ENCODE measurements at places on chromosomes 7 and 10.
A peak's percentile ranks its signal among the peaks of the same experiment; 100 is the strongest.

DNA sequence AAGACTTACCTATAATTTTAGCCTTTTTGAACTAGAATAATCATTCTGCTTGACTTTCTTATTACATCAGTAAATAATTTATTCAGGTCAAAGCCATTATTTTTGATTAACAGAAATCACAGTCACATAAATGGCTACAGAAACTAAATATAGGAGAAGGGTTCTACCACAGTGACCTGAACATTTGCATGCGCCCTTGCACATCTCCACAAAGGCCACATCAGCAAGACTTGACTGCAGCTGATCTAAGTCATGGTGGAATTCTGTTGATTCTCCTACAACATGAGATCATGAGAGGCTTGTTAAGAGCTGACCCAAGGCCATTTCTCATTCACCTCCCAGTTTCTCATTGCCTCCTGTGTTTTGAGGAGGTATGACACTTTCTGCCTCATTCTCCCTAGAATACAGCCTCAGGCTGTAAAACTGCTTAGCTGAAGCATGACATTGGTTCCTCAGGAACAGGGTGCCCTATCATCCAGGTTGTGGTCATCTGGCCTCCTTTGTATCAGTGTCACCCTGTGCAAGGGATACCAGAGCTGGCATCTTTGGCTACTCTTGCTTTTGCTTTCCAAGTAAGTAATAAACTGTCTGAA, 6.7 kb upstream of the IMMP2L start:
- no peak for DNase-seq

GRCh38 chr10:90222372-90222771, 521.0 kb downstream of the KIF20B start:
- DNase-seq: no peak

DNA sequence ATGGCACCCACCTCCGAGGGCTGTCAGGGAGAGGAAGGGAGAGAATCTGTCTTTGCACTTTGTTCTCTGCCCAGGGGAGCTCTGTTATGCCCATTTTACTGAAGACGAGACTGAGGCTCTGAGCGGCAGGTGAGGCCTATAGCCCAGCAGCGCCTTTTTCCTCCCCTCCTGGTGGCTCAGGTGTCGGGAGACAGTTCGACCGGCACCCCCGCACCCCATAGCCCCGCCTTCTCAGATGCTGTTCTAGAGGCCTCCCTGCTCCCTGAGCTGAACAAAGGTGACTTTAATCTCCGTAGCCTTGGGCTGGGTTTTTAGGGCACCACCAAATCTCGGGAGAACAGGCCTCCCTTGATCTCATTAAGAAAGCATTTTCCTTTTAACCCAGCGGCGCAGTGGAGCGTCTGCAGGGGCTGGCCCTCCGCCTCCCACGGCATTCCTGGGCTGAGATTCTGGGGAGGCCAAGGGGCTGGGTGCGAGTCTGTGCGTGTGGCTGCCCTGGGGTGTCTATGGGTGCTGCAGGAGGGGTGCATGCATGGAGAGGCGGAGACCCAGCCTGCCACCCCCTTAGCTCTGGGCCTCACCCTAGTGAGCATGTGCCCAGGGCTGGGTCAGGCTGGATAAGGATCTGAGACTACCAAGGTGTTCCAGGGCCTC, 3.3 kb downstream of the LFNG start:
- DNase-seq: peak; percentile 91

GRCh38 chr7:2041496-2042367, 191.0 kb downstream of the MAD1L1 start:
- DNase-seq: no peak

DNA sequence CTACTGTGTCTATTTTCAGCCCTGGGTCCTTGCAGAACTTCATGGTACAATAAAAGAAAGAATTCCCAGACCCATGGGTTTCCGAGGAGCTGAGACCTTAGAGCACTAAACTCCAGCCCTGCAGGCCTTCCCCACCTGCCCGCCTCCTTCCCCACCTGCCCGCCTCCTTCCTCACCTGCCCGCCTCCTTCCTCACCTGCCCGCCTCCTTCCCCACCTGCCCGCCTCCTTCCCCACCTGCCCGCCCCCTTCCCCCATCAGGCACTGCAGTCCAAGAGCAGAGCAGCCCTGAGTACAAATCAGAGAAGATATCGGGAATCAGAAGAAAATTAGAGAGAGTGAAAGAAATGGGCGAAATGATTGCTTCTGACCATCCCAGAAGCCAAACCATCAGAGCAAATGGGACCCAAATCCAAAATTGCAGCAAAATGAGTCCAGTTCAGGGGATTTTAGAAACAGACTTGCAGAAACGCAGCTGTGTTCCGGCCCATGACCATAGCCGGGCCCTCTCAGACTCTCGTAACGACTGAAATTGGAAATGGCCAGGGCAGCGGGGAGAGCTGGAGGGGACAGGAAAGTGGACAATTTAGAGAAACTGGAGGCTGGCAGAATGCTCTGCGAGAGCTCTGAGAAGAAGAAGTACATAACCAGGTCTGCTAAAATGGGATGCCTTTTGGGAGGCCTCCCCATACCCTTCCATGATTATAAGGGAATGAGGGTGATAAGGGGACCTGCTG, 568.4 kb downstream of the TCERG1L start:
- no peak for DNase-seq

DNA sequence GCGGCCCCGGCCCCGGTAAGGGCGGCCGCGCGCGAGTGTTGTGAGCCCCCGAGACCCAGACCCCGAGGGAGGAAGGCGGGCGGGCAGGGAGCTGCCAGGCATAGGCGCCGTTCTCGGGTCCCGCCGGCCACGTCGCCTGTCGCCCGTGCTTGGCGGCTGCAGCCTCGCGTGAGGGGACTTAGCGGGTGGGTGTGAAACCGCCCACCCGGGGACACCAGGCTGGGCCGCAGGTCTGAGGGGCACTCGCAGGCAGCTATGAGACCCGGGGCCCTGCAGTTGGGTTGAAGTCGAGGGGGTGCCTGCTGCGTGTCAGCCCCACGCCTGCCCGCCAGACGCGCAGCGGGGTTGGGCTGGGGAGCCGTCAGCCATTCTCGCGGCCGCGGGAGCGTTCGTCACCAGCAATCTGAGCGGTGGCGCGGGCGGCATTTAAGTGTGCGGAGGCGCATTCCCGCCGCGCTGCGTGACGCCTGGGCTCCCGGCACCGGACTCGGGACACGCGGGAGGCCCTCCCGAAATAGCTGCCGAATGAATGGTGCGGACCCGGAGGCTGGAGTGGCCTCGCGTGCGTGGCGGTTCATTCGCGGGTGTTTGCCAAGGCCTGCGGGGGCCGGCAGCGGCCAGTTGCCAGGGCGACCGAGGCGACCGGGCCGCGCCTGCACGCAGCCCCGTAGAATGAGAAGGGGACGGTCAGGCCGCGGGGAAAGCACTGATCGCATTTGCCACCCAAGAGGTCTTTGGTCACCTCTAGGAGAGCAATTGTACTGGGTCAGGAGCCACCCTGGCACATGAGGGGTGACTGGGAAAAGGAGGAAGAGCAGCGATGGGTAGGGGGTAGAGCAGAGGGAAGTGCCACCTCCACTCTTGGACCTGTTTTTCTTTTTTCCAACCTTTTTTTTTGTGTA, 750 bp downstream of the ZNF398 start:
- peak; percentile 59 for DNase-seq

DNA sequence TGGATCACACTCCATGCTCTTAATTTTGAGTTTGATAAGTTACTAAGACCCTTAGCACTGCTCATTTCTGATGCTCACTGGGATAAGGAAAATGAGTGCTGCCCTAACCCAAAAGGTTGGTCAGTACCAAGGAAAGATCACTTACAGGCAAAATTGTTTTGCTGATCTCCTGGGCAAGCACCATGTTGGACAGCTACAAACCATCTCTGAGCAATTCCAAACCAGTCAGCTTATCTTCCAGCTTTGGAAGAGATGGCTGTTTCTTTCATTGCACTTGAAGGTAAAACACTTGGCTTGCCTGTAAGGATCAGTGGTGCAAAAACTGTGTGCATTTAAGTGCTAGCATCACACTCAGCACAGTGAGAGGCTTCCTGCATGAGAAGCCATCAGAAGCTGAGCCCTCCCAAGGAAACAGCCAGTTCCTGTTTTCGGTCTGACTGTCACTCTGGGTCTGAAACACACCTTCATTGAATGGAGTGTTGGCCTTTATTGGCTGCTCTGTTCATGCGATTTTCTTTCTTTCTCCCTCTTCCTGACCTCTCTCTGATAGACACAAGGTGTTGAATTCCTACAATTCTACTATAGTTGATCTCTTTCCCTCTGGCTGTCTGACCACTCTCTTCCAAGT, 126.4 kb upstream of the GHITM start:
- no peak for DNase-seq

GRCh38 chr10:91050371-91051034, 129.6 kb upstream of the ANKRD1 start:
- DNase-seq: no peak

- no peak for DNase-seq
Measured at GRCh38 chr7:147510923-147511322, 1079.6 kb upstream of the C7orf33 start.
